Lung (tissue), 17 donors: ENCODE measurements at places on chromosomes 16 and 17. TPM values are rescaled to one million over a fixed set of nuclear protein-coding genes. Genes with fewer than 3 reads are reported as not detected.

DNA sequence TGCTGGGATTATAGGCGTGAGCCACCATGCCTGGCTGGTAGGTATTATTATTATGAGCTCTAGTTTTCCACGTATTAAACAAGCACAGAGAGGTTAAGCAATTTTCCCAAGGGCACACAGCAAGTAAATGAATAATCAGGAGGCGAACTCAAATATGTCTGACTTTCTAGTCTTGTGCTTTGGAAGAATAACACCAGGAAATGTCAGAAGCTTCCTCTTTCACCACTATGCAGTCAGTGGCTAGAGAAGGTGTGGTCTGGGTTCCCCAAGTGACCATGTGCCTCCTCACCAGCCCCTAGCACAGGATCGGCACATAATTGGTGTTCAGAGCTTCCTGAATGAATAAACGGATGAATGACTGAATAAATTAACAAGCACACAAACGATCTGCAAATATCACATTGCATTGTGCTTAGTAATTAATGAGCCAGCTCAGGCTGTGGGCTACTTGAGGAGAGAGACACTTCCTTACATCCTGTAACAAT lies 21.6 kb upstream of the SCNN1B start:
- DNase-seq = no peak

GRCh38 chr16:23296994-23297393 lies 5.1 kb upstream of the SCNN1B start:
- no peak for DNase-seq

DNA sequence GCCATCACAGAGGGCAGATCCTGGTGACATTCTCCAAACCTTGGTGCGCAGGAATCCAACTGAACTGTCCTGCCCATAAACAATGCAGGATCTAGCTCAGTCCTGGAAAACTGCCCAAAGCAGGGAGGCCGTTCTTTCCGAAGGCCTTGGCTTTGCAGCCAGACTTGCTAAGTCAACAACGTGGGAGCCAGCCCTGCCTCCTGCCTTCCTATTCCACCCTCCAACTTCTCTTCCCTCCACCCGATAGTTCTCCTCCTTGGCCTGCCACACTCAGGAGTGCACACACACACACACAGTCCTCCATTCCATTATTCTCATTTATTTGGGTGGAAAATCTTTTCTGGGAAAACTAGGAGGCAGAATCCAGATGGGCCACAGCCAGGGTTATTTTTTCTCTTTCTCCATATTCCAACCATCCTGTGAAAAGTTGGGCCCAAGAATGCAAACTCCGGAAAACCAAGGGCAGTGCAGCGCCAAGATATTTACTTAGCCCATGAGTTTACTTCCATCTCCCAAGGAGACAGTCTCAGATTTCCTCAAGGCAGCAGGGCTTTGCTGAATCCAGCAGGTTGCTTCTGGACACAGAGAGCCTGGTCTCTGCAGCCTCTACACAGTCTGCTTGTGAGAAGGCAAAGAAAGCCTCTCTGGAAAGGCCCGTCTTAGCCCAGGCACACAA lies 15.8 kb downstream of the COPRS start:
- peak; percentile 53 for DNase-seq

GRCh38 chr16:13322336-13322735 lies 420.9 kb downstream of the SHISA9 start:
- no peak for DNase-seq

- no peak for DNase-seq
Observed at GRCh38 chr16:51225878-51226277, 74.8 kb upstream of the SALL1 start.

GRCh38 chr17:17537311-17538099 lies 41.3 kb upstream of the RASD1 start:
- no peak for DNase-seq

GRCh38 chr17:58517378-58517927 lies 3.0 kb upstream of the MTMR4 start:
- DNase-seq = no peak

DNA sequence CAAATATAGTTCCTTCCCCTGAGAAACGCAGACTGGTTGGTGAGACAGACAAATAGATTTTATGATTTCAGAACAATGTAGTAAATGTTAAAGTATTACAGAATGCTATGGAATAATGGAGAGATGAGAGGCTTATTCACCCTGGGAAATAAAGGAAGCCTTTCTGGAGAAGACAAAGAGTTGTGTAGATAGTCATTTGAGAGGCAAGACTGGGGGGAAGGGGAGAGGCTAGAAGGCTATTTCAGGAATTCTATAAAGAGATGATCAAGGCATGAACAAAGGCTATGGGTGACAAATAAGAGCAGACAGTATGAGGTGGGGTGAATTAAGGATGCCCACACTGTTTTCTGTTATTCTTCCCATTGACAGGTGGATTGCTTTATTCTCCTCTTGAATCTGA lies 211.4 kb downstream of the GRIN2A start:
- DNase-seq = no peak

GRCh38 chr17:64390044-64390443 lies 616 bp downstream of the PECAM1 start:
- DNase-seq = no peak

The SNTB2 gene
- polyA plus RNA-seq = 5.8 TPM

The TBC1D3I gene
- polyA plus RNA-seq = 0.73 TPM

The SNAI3 gene
- polyA plus RNA-seq = 3.2 TPM

The SNN gene
- polyA plus RNA-seq = 9.4 TPM
